Memory B cell (primary cell): ENCODE measurements at places on chromosomes 2 and 18.

DNA sequence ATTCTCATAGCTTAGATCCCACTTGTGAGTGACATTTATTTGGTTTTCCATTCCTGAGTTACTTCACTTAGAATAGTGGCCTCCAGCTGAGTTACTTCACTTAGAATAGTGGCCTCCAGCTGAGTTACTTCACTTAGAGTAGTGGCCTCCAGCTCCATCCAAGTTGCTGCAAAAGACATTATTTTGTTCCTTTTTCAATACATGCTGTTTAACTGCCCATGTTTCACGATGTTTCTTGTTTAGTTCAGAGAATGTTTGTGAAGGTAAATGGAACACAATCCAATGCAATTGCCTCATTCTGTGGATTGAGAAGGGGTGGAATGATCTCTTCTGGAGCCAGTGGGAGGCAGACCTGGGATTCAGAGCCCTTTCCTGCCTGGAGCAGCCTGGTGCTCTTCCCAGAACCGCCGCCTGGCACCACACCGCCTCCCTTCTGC is 273.5 kb upstream of the ATP5MC3 start:
- DNase-seq: no peak

- DNase-seq: no peak
These were observed 75.5 kb upstream of the SPTBN1 start for GRCh38 chr2:54380670-54381069.

GRCh38 chr2:219291394-219291793 is 12.2 kb downstream of the DNAJB2 start:
- DNase-seq: no peak

- no peak for DNase-seq
These were observed 242.7 kb downstream of the PRKCE start for GRCh38 chr2:45894211-45894610.

- DNase-seq: no peak
These were observed 110.7 kb downstream of the INO80D start for GRCh38 chr2:205975082-205975949.

DNA sequence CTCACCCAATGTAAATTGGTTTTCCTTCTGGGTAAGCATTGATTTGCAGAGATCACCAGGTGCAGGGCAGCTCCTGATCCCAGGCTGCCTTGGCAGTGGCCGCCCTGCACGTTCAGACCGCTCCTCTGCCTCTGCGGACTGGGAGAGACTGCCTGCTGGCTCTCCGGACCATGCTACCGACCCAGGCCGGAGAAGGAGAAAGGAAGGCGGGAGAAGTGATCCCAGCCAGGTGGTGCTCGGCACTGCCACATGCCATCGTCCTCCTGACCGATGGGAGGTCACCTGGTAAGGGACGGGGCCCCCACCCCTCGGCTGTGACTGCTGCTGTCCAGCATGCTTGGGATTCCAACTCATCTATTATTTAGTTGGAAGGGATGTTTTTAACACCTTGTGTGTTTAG is 108.1 kb upstream of the POU3F3 start:
- DNase-seq: no peak

DNA sequence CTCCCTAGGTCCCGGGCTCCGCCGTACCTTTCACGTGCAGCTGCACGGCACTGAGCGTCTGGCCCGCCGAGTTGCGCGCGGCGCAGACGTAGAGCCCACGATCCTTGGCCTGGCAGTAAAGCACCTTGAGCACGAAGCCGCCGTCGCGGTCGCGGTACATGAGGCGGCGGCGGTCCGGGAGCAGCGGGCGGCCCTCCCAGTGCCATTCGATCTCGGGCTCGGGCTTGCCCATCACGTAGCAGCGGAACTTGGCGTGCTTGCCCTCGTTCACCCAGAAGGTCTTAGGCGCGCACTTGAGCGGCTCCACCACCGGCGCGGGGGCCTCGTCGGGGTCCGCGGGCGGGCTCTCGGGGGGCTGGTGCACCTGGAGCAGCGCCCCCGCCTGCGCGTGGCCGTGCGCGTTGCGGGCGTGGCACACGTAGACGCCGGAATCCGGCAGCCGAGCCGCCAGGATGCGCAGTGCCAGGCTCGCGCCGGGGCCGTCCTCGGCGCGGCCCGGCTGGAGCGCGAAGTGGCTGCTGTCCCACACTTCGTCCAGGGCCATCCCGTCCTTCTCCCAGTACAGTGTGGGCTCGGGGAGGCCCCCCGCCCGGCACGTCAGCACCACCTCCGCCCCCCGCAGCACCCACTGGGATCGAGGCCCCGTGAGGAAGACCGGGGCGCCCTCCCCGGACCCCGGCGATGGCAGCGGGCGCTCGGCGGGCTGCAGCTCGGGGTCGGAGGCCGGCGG is 980 bp downstream of the OBSL1 start:
- no peak for DNase-seq

DNA sequence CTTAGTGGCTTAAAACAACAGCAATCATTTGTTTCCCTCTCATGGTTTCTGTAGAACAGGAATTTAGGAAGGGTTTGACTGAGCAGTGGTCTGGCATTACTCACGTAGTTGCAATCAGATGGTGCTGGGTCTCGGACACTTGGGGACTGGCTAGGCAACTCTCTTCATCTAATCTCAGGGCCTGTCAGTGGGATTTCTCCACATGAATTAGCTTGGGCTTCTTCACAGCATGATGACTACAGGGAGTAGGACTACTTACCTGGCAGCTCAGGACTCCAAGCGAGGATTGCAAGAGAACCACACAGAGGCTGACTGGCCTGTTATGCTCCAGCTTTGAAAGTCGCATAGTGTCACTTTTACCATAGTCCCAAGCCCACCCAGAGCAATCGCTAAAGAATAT is 125.1 kb downstream of the TTC27 start:
- no peak for DNase-seq

- peak; percentile 38 for DNase-seq
These were observed 43.0 kb upstream of the RAB6C start for GRCh38 chr2:129936334-129936934.

DNA sequence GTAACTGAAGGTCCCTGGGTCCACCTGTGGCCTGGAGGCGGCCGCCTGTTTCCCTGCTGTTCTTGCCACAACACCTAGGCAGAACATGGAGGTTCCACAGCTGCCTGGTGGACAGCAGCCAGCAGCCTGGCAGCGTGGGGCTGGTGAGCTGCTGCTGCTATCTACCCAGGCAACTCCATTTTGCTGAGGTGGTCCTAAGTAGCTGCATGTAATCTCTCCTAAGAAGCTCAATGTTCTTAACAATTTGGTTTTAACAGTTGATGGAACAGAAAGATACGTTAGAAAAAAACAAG is 66.7 kb downstream of the NDUFA10 start:
- DNase-seq: no peak

GRCh38 chr2:132979339-132980093 is 309.5 kb upstream of the LYPD1 start:
- no peak for DNase-seq

DNA sequence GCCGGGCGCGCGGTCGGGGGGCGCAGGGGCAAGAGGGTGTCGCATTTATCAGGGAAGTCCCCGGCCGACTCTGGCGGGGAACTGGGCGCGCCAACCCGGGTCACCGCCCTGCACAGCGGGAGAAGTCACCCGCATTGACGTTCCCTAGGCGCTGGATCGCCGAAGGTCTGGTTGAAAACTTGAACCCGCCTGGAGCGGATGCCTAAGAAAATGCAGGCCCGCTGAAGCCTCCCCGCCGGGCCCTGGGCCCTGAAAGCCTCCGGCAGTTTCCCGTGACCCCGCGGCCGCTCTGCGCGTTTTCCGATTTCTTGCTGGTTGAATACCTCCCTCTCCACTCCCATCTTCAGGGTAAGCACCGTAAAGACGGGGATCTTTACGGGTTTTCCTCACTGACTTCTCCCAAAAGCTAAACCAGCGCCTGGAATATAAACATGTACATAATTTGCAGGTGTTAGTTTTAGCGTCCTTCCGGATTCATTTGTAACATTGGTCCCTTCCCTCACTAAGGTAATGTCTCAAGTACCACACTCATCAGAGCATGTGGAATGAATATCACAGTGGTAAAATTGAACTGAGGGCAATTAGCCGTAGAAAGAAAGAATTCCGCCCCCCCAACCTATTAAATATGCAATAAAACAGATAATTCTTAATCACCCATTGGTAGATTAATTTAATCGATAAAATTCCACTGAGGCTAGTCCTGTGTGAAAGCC is 675 bp upstream of the SPIRE1 start:
- no peak for DNase-seq

DNA sequence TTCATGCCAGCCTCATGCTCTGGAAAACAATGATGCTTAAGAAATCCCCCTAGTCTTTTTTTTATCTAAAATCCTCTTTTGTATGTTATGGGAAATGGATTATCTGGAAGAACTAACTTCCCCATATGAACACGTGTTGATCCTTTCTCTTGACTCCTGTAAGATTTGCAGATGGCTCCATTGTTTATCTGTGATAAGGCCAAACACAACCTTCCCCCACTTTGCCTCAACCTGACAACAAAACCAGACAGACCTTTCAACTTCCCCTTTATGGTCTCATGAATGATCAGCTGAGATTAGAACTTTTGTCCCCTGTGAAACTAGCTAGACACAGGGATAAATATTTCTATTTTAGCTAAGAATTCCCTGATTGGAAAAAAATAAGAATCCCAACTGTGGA is 828.0 kb upstream of the CDH2 start:
- no peak for DNase-seq

DNA sequence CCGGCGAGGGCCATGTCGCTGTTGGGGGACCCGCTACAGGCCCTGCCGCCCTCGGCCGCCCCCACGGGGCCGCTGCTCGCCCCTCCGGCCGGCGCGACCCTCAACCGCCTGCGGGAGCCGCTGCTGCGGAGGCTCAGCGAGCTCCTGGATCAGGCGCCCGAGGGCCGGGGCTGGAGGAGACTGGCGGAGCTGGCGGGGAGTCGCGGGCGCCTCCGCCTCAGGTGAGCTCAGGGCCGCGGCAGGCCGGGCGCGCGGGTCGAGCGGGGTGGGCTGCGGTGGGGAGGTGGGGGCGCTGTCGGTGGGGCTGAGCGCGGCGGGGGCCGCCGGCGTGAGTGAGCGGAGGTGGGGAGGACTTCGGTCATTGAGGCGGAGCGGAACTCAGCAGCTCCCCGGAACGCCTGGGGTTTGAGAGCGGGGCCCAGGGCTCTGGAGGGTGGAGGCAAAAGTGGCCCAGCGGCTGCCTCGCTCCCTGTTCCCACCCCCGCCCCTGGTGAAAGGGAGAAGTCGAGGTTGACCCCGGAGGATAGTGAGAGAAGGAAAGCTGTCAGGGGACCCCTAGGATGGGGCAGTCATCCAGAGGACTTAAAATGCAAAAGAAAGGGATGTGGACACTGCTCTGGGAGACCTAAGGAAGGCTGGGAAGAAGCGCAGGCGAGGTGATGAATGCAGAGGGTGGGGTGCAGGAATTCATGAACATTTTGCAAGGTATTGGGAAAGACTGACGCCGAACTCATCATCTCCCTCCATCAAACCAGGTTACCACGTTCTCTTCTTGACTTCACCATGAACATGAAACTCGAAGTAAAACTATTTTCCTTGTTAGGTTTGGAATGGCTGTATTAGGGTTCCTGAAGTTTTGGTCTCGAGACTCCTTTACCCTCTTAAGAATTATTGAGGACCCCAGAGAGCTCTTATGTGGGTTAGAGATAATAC is 633 bp downstream of the MALT1 start:
- no peak for DNase-seq

- no peak for DNase-seq
These were observed 8.8 kb downstream of the TXNDC2 start for GRCh38 chr18:9894454-9895068.

DNA sequence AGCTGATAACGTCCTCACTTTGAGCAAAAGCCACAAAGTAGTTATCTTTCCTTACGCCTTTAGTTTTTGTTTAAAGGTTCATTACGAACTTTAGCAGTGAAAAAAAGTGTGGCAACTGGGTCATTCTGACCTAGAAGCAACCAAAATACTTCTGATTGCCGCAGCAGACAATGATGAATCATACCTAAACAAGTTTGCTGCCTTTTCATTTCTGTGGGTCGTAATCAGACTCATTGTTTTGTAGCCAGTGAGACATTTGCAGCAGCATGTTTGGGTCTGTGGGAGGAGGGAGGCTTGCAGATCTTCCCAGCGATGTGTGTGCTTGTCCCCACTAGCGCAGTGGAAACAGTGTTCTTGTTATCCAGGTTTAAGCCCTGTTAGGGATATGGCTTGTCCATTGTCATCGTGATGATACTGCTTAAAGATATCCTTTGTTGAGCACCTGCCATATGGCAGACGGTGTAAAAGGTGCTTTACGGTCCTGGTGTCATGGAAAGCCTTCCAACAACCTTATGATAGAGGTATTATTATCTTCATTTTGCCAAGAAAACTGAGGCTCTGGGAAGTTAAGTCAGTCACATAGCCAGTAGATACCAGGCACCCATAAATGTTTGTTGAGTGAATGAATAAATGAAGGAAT is 1.3 kb upstream of the GREB1 start:
- DNase-seq: no peak

GRCh38 chr2:219525533-219526232 is 11.4 kb downstream of the ASIC4 start:
- no peak for DNase-seq

DNA sequence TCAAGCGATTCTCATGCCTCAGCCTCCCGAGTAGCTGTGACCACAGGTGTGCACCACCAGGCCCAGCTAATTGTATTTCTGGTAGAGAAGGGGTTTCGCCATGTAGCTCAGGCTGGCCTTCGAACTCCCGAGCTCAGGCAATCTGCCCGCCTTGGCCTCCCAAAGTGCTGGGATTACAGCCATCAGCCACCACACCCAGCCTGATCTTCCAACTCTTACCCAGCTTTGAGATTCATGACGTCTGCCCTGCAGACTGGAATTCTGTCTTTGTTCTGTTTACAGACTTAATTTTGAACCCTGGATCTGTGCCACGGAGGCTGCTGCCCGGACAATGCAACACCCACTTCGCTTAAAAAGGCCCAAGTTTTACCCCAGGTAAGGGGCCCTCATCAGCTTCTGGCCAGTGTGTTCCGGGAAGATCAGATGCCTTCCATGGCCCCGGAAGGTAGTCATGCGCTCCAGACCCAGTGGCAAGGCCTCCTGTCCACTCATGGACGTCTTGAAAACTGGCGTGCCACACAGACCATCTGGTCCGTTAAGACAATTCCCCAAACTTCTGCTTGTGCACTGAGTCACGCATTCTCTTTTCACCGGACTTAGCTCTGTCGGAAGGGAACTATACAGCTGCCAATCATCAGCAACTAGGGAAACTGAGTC is 5.5 kb downstream of the PXDN start:
- no peak for DNase-seq

- no peak for DNase-seq
These were observed 165.6 kb upstream of the NABP1 start for GRCh38 chr2:191512216-191512835.

DNA sequence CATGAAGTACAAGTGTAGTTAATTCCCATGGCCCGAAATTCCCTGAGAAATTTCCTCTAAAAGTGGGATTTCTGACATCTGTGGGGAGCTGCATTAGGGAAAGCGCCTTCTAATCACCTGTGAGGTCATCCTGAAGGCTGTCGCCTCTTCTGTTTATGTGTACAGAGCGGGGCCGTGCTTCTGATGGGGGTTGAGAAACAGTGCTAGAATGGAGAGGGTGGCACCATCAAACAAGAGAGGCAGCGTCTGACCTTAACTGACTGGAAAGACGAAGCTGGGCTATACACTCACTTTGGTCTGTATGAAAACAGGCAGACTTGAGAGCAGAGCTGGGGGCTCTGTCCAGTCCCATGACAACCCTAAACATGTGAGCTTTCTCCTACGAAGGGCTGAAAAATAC is 44.2 kb upstream of the DNMT3A start:
- DNase-seq: no peak
